ENCODE measurements at places on chromosomes 1 and 21.

DNA sequence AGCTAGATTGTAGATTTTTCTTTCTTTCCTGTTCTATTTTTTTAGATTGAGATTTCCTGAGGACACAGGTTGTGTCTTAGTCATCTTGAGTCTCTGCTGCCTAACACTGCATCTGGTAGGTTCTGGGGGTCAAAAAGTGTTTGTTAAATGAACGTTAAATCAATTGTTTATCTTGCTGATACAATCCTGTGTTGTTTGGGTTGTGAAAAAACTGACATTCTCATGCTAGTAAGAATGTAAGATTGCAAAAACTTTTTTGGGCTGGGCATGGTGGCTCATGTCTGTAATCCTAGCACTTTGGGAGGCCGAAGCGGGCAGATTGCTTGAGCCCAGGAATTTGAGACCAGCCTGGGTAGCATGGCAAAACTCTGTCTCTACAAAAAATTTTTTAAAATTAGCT lies 3.4 kb downstream of the CTSK start:
- no peaks in the 10 kb centered on the region for H3K27me3 ChIP-seq
- no peak overlapping the region for H3K27ac ChIP-seq
- no peaks in the 10 kb centered on the region for H3K36me3 ChIP-seq
- 0 out of 2 replicates have a peak, but pooled peaks cover 4% of the 10 kb centered on the region for H3K4me1 ChIP-seq

DNA sequence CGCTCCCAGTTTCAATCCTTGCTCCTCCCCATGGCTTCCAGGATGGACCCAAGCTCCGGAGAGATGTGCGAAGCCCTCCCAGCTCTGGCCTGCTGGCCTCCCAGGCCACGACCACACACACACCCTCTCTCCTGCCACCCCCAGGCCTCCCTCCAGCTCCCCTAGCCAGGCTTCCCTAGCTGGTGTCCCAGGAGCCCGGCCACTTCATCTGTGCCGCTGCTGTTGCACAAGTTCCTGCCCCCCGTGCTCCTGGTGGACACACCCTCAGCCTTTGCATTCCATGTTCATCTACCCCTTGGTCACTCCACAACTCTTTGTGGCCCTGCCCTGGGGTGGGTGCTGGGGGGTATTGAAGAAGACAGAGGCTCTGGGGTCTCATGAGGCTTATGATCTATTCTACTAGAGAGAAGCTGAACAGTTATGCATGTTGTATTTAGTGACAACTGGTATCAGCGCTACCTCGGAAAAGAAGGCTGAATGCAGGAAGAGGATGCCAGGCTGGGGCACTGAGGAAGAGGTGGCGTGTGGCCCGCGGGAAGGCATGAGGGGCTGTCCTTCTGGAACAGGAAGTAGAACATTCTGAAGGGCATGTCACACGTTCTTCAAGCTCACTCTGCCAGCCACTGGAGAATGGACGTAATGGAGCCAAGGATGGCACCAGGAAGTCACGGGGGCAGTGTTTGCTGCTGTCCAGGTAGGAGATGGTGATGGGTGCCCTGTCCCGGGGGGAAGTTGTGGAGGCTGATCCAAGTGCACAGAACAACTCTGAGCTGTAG lies 172.4 kb downstream of the PSMG1 start:
- no peak overlapping the region for H3K27ac ChIP-seq
- no peaks in the 10 kb centered on the region for H3K27me3 ChIP-seq
- H3K4me3 ChIP-seq, result no peak overlapping the region
- H3K36me3 ChIP-seq, result no peaks in the 10 kb centered on the region
- no peak for DNase-seq

DNA sequence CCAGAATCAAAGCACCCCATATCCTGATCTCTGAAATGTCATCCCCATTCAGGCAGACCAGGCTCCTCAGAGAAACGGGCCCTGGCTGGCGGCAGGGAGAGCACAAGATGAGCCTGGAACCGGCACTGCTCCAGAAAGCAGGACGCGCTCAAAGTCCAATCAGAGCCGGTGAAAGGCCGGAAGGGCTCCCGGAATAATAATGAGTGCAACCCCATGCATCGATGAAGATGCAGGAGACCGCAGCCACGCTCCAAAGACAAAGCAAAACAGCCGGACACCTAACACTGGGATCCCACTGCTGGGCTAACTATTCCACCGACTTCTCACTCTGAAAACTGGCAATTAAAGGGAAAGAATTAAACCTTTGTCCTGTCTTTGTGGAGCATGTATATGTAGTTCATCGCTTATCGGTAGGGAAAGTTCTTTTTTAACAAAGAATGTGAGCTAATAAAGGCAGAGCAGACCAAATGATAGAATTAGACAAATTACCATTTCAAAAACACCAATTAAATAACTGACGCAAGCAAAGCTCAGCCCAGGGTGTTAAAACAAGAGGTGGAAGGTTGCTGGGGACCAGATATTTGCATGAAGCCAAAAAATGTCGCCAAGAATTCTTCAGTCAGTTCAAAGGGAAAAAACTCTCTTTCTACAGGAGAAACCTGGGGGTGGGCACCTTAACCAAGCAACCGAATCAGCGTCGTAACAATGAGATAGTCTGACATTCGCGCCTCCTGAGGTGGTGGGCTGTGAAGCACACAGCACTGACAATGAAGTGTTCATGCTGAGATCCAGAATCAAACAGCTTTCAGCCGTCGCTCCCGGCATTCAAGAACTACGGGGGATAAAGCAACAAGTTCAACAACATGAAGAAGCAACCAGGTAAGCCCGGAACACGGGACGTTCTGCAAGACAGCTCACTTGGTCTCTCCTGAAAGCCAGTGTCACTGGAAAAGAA lies 95.2 kb downstream of the NPHP4 start:
- H3K36me3 ChIP-seq, result no peaks in the 10 kb centered on the region
- no peak overlapping the region for H3K4me3 ChIP-seq
- no peak overlapping the region for H3K27ac ChIP-seq
- H3K4me1 ChIP-seq, result peaks cover 5% of the 10 kb centered on the region

DNA sequence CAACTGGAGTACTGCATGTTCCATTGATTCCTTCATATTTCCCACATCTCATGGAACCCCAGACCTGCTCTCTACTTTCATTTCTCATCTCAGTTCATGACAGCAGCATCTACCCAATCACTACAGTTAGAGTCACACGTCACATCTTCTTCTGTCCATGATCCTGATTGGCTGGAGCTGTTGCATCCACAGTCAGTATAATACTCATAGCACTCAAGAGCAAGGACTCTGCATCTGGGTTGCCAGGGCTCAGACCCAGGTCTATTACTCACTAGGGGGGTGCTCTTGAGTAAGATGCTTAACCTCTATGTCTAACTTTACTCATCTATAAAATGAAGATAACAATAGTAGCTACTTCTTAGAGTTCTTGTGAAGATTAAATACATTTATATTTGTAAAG lies 4.4 kb upstream of the XPR1 start:
- no peaks in the 10 kb centered on the region for H3K27me3 ChIP-seq
- H3K27ac ChIP-seq, result no peak overlapping the region
- no peak overlapping the region for H3K4me3 ChIP-seq
- DNase-seq, result no peak

DNA sequence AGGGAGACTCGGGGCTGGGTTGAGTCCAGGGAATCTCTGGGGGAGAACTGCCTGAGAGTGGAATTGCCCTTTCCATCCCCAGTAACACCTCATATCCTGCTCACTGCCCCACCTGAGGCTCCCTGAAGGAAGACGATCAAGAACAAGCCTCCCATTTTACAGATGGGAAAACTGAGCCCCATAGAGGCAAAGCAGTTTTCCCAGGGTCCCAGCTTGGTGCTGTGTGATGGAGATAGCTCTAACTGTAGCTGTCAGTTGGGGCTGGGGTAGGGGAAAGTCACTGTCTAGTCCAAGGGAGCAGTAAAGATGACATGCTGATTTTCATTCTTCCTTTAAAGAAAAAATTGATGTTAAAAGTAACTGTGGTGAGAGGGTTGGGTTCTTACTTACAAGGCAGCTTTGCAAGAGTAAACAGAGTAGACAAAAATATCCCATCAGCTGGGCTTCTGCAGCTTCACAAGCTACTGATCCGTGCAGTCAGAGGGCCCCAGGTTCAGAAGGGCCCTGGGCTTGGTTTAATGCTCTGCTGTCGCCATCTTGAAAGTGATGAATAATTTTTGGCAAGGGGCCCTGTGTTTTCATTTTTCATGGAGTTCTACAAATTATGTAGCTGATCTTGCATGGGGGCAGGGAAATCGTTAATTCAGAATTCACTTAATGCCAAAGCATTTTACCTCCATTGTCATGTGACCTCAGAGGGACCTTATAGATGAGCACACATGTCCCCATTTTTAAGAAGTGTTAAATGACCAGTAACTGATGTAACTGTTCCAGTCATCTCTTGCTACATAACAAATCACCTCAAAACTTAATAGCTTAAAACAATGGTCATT lies 17.6 kb upstream of the TNFRSF1B start:
- no peak for DNase-seq
- no peaks in the 10 kb centered on the region for H3K4me1 ChIP-seq
- H3K27ac ChIP-seq, result no peak overlapping the region
- 0 out of 2 replicates have a peak, but pooled peaks cover 3% of the 10 kb centered on the region for H3K36me3 ChIP-seq
- H3K27me3 ChIP-seq, result no peaks in the 10 kb centered on the region

GRCh38 chr1:59674595-59674994 lies 140.2 kb upstream of the HOOK1 start:
- H3K27ac ChIP-seq, result no peak overlapping the region
- H3K27me3 ChIP-seq, result no peaks in the 10 kb centered on the region
- no peak for DNase-seq
- no peak overlapping the region for H3K4me3 ChIP-seq
- H3K36me3 ChIP-seq, result no peaks in the 10 kb centered on the region

GRCh38 chr21:41068967-41069642 lies 98.9 kb upstream of the BACE2 start:
- H3K27me3 ChIP-seq, result no peaks in the 10 kb centered on the region
- peaks cover 4% of the 10 kb centered on the region for H3K4me1 ChIP-seq
- no peak overlapping the region for H3K4me3 ChIP-seq
- no peaks in the 10 kb centered on the region for H3K36me3 ChIP-seq
- peak; percentile 71 for DNase-seq

DNA sequence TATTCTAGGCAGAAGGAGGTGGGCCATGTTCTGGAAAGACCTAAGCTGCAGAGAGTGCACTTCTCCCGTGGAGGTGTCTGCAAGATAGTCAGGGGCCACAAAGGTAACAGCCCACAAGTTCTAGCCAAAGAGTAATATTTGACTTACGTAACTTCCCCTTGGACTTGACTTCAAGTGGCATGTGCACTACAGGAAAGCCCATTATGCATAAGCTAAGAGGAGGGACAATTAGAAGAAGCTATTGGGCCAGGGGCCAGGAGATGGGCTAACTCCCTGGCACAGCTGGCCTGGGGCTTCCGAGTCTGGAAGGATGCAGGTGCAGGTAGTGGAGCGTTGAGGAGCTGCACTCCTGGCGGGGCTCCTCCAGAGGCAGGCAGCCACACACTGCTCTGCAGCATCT lies 58.3 kb downstream of the ERG start:
- H3K27me3 ChIP-seq, result no peaks in the 10 kb centered on the region
- no peaks in the 10 kb centered on the region for H3K36me3 ChIP-seq
- no peak for DNase-seq
- no peak overlapping the region for H3K4me3 ChIP-seq
- H3K27ac ChIP-seq, result no peak overlapping the region
- no peaks in the 10 kb centered on the region for H3K4me1 ChIP-seq

- no peaks in the 10 kb centered on the region for H3K36me3 ChIP-seq
- no peak overlapping the region for H3K4me3 ChIP-seq
- no peak overlapping the region for H3K27ac ChIP-seq
- H3K27me3 ChIP-seq, result no peaks in the 10 kb centered on the region
- DNase-seq, result no peak
- H3K4me1 ChIP-seq, result no peaks in the 10 kb centered on the region
Observed at GRCh38 chr1:225720937-225721336, 56.7 kb upstream of the SRP9 start.

DNA sequence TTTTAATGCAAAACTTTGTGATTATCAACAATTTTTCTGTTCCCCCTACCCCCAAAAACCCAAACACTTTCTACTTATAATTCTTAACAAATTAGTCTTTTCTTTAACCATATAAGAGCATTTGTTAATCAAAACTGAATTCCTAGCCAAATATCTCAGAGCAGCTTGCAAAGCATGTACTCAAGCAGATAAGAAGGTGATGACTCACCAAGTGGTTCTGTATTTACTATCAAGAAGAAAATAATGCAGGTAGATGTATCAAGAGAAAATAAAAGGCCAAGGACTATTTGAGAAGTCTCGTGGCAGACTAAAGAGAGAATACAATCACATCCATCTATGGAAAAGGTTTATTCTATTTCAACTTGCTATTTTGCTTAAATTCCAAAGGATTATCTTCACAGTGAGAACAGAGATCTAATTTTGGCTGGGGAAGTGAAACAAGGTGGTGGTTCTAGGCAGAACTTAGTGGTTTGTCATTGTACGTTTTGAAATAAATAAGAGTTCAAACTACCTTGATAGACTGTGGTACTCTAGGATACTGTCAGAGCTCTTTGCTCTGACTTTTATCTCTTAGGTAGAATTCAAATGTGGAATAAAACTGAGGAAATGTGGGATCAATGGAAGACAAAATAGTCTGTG lies 94.7 kb upstream of the NRIP1 start:
- H3K36me3 ChIP-seq, result no peaks in the 10 kb centered on the region
- no peak for DNase-seq
- no peak overlapping the region for H3K4me3 ChIP-seq
- H3K27ac ChIP-seq, result no peak overlapping the region

DNA sequence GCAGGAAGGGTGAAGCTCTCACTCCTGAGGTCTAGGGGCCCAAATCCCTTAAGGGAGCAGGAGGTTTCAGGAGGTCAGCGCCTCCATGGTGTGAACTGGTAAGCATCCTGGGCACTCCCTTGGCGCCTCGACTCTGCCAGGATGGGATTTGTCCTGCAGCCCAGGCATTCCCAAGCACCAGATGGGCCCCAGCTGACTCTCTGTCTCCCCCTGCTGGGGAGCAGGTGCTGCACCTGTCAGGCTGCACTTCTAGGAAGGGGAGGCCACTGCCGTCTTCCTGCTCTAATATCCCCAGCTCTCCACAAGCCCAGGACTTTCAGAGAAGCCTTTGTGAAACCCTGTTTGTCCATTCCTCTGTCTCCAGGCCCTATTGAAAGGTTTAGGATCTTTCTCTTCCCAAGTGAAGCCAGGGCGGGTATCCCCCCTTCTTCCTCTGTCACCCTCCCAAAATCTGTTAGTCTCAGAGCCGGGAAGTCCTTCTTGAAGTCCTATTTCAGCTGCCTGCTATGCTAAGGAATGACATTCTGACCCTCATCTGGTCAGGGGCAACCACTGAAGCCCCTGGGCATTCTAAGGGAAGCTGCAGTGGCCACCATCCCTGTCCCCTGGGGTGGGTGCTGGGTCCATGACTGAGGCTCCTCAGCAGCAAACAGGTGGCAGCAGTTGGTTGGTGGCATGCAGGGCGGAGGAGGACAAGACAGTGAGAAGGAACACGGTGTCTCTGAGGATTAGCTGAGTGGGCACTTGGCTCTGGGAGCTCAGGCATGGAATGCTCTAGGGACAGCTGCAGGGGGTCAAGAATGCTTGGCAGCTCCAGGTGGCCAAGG lies 3.2 kb downstream of the MYBPH start:
- DNase-seq, result peak; percentile 63
- no peaks in the 10 kb centered on the region for H3K4me1 ChIP-seq
- H3K27me3 ChIP-seq, result no peaks in the 10 kb centered on the region

- no peak for DNase-seq
- no peak overlapping the region for H3K27ac ChIP-seq
- H3K4me3 ChIP-seq, result no peak overlapping the region
- H3K27me3 ChIP-seq, result no peaks in the 10 kb centered on the region
- H3K36me3 ChIP-seq, result no peaks in the 10 kb centered on the region
Observed at GRCh38 chr1:23544444-23545389, 13.7 kb upstream of the E2F2 start.
